ENCODE measurements at places on chromosomes 6 and 20.
A peak's percentile ranks its signal among the peaks of the same experiment; 100 is the strongest.

GRCh38 chr6:81995548-81996289 is 243.2 kb upstream of the TENT5A start:
- peak; percentile 55 for DNase-seq

DNA sequence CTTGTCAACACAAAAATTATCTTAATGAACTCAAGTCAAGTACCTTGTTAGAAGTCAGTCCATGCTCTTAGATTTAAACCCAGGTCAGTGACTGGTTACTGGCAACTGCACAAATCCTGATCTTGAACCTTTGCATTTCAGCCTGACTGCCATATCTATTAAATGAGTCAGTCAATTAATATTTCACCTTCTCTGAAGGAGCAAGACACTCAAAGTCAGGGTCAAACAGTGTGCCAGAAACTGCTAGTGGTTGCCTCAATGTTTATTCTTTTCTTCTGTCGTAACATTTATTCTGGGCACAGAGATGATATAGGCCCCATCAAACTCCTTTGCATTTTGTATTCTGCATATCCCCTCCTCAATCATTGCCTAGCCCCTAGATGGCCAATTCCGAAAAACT is 193.9 kb upstream of the MOCS1 start:
- DNase-seq = no peak

GRCh38 chr6:4610256-4610655 is 165.9 kb upstream of the CDYL start:
- DNase-seq = peak; percentile 60

DNA sequence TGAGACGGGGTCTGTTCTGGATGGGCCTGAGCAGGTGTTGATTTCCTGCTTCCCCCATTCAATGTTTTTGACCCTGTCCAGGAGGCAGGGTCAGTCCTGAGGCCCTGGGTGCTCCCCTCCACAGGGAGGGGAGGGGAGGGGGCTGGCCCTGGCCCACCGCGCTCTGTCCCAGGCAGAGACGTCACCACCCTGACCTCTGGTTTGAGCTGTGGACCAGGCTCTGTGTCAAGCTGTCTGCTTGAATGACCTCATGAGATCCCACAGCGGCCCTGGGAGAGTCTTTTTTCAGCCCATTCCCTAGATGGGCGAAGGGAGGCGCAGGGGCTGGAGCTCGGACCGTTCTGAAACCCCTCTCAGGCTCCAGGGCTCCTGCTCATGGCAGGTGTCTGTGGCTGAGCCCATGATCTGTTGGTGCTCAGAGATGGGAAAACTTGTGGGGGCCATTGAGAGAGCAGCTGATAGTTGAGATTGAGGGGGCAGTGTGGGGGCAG is 8.9 kb upstream of the LKAAEAR1 start:
- DNase-seq = no peak

- peak; percentile 9 for DNase-seq
These were observed 30.0 kb downstream of the CDKAL1 start for GRCh38 chr6:20564269-20564668.

Measured in HFFc6 (cell line).